ENCODE measurements at places on chromosomes 11 and 22. TPM values are rescaled to one million over a fixed set of nuclear protein-coding genes. Genes with fewer than 3 reads are reported as not detected.

The HBB gene
- 2.6 TPM for total RNA-seq

DNA sequence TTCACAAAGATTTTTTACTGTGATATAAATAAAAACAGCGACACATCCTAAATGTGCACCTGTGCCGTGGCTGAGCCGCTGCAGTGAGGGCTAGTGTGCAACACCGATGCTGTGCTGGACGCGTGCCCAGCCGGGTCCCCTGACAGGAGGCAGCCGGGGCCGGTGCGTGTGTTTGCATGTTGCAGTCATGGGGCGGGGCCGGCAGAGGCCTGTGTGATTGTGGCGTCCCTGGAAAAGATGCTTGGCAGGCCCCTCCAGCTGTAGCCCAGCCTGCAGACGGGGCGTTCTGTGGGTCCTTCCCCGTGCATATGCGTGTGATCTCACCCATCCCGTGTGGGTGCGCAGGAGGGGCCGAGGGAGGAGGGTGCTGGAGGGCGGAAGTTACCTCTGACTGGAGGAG lies 30.6 kb downstream of the MUC6 start:
- H3K36me3 ChIP-seq = peaks cover 53% of the 10 kb centered on the region
- H3K27me3 ChIP-seq = no peaks in the 10 kb centered on the region
- no peak overlapping the region for H3K4me3 ChIP-seq
- no peak for DNase-seq

- peaks cover 6% of the 10 kb centered on the region for H3K36me3 ChIP-seq
- H3K4me1 ChIP-seq = no peaks in the 10 kb centered on the region
- no peaks in the 10 kb centered on the region for H3K27me3 ChIP-seq
- DNase-seq = no peak
- no peak overlapping the region for H3K27ac ChIP-seq
- no peak overlapping the region for H3K4me3 ChIP-seq
Observed at GRCh38 chr11:125090816-125091215, 20.6 kb downstream of the TMEM218 start.

GRCh38 chr22:48870436-48870835 lies 957.2 kb downstream of the BRD1 start:
- no peak overlapping the region for H3K4me3 ChIP-seq
- H3K27me3 ChIP-seq = no peaks in the 10 kb centered on the region
- H3K27ac ChIP-seq = no peak overlapping the region
- no peaks in the 10 kb centered on the region for H3K36me3 ChIP-seq
